ENCODE measurements at places on chromosomes 13 and 19. TPM values are rescaled to one million over a fixed set of nuclear protein-coding genes. Genes with fewer than 3 reads are reported as not detected.

DNA sequence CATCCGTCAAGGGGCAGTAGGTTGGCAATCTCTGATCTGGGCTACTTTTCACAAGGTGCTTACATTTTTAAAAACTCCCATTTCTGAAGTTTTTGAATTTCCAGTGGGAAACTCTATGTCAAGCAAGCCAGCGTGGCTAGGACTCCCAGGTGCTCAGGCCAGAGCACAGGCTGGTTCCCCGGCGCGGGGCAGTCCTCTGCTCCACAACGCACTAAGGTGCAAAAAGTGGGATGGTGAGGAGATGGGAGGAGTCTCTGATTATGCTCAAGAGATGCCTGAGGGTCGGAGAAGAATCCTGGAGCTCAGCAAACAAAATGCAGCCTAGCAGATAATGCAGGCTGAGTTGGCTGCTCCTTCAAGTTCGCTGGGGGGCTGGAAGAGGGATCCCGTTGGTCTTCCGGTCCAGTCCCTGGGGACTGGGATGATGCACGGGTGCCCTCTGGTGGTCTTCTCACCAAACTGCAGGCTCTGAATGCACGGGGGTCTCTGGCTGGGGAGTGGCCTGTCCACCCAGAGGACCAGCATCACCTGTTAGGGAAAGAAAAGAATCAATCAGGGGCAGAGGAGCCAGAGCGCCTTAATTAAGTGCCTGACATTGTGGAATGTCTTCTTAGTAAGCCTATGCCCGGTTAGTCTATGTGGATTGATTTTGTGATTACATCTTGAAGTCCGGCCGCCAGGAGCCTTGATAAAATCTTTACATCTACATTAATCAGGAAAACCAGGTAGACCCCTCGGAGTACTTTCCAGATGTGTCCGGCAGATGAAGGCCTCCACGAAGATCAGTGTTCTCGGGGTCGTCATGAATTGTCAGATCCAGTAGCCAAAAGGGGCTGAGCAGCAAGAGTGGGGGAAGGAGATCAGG, 244.4 kb upstream of the MAB21L1 start:
- DNase-seq, result peak; percentile 31

DNA sequence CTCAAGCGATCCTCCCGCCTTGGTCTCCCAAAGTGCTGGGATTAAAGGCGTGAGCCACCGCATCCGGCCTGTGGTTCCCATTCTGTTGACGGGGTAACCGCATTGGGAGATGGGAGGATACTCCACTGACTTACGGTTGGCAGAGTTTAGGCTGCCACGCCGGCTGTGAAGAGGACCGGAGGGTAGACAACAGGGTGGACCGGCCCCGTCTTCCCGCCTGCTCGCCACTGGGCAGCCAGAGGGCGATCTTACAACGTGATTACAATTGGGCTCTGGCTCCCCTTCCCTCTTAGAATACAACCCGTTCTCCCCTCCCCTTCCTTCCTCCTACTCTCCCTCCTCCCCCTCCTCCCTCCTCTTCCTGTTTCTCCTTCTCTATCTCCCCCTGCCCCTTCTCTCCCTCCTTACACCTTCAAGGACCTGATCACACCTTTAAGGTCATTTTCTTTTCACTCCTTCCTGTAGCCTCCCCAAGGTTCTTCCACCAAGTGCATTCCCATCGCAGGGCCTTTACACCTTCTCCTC, 957 bp upstream of the CCDC194 start:
- no peak for DNase-seq

DNA sequence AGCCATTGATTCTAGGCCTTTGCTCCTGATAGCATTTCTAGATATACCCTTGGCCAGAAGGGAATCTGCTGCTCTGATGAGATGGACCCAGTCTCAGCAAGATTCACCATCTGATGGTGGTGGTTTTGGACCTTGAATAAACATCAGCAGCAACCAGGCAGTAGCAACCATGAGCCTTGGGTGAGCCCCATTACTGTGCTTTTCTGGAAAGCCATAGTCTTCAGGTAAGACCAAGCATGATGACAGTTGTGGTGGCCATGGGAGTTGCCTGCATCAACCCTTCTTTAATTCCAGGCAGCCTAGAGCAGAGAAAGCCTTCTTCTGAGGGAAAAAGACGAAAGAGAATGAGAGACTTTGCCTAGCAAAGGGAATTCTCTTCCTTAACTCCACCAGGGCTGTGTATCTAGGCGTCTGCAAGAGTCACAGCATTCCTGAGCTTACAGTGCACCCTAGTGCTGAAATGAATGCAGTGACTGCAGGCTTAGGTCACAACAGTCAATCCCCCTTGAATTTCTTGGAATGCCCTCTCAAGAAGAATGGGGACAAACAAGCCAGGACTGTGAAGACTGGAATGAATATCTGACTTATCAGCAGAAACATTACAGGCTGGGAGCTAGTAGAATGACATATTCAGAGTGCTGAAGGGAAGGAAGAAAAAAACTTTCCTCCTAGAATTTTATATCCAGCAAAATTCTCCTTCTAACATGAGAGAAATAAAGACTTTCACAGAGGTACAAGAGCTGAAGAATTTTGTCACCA, 942.4 kb upstream of the PCDH20 start:
- DNase-seq, result no peak

- DNase-seq, result peak; percentile 39
Observed at GRCh38 chr19:10808937-10809649, 26.9 kb downstream of the TMED1 start.

DNA sequence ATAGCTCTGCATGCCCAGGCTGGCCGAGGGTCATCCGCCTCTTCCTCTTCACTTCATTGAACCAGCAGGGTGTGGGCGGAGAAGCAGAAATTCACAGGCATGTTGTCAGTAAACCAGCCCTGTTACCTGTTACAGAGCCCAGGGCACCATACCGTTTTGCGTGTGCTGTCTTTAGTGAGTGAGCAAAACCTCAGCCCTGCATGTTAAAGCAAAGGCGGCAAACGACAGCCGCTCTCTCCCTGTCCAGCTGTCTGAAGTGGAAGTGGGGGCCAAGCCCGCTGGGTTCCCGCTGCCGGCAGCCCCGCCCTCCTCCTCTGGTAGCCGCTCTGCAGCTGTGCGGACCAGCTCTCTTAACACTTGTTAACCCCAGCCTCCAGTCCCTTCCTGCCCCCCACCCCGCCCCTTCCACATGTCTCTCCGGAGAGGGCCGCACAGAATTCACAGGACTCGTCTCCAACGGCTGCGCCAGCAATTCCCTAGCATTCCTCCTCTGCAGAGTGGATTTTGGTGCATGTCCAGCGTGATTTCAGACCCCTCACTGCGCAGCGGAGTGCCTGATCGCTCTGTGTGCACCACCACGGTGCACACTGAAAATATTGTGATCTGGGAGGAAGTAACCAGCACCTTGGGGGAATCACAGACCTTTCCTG, 12.7 kb downstream of the KLHL26 start:
- DNase-seq, result peak; percentile 89

GRCh38 chr19:34155686-34156085, 16.6 kb upstream of the LSM14A start:
- no peak for DNase-seq

GRCh38 chr19:46147791-46148288, at the start of gene IGFL2:
Gene IGFL2 (plus strand): TSS chr19:46148238. CDS start chr19:46148279, 41 bp downstream.
- DNase-seq, result no peak

DNA sequence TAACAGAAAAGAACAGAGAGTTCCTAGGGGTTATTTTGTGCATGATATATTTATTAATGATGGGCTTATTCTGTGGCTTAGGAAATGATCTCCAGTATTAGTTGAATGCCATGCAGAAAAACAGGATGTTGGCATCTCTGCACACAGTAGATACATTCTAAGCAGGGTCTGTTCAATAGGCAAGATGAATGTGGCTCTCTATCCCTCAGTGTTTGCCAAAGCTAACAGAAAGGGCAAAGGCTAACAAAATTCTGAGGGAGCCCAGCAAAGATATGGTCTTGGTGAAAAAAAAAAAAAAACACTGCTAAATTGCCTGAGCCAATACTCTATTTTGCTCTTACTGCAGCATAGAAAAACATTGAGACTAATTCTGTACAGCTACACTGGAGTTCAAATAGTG, 1095.8 kb downstream of the UQCRFS1 start:
- DNase-seq, result no peak

GRCh38 chr19:47626238-47626637, 17.3 kb downstream of the BICRA start:
- DNase-seq, result no peak

DNA sequence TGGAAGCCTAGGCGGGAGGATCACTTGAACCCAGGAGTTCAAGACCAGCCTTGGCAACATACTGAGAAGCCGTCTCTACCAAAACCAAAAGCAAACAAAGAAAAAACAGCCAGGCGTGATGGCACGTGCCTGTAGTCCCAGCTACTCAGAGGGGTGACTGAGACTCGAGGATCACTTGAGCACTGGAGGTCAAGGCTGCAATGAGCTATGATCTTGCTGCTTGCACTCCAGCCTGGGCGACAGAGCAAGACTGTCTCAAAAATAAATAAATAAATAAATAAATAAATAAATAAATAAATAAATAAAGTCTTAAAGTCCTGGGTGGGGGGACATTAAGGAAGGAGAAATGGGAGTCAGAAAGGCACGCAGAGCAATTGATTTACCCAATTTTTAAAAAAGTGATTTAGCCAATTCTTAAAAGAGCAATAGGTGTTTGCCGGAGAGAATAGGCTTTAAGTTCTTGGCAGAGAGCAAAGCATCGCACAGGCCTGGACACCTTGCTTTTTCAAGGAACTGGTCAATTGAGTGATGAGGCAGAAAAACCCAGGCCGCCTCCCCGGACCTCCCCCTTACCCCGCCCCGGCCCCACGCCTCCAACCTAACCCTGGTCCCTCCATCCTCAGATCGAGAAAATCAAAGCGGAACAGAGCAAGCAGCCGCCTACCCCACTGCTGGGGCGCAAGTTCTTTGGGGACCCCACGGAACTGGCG, 9.5 kb upstream of the SHKBP1 start:
- no peak for DNase-seq

GRCh38 chr19:16885166-16885565, 3.6 kb upstream of the F2RL3 start:
- no peak for DNase-seq

- DNase-seq, result no peak
Observed at GRCh38 chr13:98462241-98462882, 114.5 kb downstream of the STK24 start.

- no peak for DNase-seq
Observed at GRCh38 chr13:35930665-35931631, 200.2 kb downstream of the DCLK1 start.

DNA sequence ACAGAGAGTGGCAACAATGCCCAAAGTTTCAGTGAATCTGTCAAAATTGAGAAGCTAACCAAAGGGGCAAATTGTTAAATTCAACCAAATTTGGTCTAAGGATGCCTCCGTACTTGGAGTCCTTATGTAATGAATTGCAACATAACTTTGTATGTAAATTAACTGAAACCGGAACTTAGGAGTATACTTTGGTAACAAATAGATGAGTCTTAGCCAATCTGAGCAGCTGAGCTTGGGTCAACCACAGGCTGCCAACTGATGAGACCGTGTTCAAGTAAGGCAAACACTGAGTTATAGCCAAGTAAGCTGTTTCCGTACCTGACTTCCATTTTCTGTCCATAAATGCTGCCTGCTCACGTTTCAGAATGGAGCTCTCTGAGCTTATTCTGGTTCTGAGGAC, 5.3 kb downstream of the VWA8 start:
- DNase-seq, result no peak

DNA sequence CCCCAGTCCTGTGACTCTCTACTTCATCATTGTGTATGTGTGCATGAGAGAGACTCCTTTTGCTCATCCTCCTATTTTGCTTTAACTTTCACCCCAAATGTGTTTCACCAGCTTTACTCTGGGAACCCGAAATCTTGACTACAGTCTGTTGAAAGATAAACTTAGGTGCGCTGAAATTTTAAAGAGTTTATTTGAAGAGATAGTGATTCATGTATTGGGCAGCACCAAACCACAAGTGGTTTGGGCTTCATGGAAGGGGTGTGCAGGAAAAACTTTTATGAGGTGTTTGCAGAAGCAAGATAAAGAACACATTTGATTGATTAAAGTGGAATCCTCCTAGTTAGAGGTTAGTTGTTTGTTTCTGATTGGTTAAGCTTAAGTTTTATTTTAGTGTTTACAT, 50.8 kb upstream of the RFC3 start:
- no peak for DNase-seq

GRCh38 chr13:73300718-73301425, 242.1 kb downstream of the KLF5 start:
- DNase-seq, result no peak

DNA sequence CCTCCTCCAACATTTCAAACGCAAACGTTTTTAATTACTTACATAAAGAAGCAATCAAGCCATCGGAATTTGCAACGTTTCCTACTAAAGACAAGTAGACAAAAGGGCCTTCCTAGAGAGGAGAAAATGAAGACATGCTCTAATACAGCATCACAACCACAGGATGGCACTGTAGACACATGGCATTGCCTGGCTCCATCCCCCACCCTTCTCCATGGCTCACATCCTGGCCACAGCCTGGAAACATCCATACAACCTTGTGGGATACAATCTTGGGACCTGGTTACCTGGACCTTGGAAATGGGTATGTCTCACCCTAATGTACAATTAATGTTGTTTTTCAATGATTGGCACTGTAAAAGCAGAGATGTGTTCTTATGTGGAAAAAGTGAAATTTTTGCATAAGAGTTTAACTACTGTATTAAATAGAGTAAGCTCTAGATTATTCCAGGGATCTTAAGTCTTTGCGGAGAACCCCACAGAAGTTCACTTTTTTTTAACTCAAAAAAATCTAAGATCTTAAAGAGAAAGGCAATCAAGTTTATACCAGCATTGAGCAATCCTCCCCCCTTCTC, 21.5 kb downstream of the EBPL start:
- peak; percentile 75 for DNase-seq

GRCh38 chr13:49488563-49488962, 7.2 kb upstream of the PHF11 start:
- DNase-seq, result no peak

GRCh38 chr19:11194656-11195558, 2.4 kb downstream of the KANK2 start:
- peak; percentile 40 for DNase-seq

The ALKBH7 gene
- total RNA-seq, result 25.4 TPM

The SLC25A41 gene
- total RNA-seq, result not detected

The TGFBR3L gene
- 1.9 TPM for total RNA-seq

The MTUS2 gene
- total RNA-seq, result not detected

The FXYD7 gene
- total RNA-seq, result not detected

The IL12RB1 gene
- not detected for total RNA-seq

The SULT2B1 gene
- not detected for total RNA-seq

The ZNF177 gene
- total RNA-seq, result 2.2 TPM

The TSSK6 gene
- 2.4 TPM for total RNA-seq

The SIGLEC5 gene
- not detected for total RNA-seq

The PRR19 gene
- total RNA-seq, result 2.2 TPM

The CACNA1A gene
- 0.86 TPM for total RNA-seq
